WTC11 (cell line): ENCODE measurements at places on chromosomes 7 and 10. TPM values are rescaled to one million over a fixed set of nuclear protein-coding genes. Genes with fewer than 3 reads are reported as not detected.

Gene ASB10
- total RNA-seq, result not detected in 3 replicates

DNA sequence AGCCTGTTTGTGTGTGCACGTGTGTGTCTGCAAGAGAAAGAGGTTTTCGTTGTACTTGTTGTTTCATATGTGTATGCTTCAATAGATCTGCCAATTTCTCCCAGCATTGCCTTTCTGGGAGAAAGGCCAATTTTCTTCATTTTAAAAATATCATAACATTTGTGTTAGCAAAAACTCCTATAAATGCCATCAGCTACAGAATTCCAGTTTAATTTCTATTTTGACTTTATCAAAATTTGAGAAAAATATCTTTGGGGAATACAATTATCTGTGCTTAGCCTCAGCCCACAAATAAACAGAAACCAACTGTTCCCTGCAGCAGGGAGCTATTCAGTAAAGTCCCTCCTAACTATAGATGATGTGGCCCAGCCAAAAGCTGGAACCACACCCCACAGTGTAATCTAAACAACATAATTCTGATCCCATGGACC lies 68.3 kb upstream of the MGMT start:
- DNase-seq, result no peak

DNA sequence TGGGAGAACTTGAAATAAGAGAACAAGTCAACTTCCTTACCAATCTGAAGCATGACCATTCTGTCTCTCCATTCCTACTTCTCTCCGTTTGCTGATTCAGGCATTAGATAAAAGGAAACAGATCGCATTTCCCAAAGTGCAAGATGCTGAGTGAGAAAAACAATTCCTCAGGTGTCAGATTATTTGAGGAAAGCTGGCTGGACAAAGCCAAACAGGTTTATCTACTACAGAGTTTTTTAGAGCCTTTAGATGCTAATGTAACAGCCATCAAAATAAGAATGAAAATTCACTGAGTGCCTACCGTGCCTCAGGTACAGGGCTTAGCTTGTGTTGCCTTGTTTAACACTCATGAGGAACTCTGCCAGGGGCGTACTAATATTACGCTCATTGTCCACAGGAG lies 135.9 kb upstream of the MBL2 start:
- DNase-seq, result no peak

DNA sequence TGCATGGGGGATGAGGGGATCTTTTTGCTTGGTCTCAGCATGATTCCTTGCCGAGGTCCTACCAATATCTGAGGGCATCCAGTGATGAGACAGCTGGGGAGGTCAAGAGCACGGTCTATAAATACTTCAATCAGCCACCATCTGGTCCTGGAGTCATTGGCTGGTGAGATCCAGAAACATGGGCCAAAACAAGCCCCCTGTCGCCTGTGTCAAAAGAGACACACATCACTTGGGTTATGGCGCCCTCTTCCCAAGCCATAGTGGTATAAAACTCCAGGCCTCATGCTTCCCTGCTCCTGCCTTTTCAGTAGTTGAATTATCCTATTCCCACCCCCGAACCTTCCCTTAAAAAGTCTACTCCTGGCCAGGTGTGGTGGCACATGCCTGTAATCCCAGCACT lies 60.9 kb downstream of the SLC35B4 start:
- peak; percentile 47 for DNase-seq

- DNase-seq, result no peak
Measured at GRCh38 chr10:77620731-77621130, 16.9 kb downstream of the KCNMA1 start.

- DNase-seq, result no peak
Measured at GRCh38 chr7:116315293-116315692, 105.0 kb downstream of the TES start.

Gene MMP21
- total RNA-seq, result not detected in 3 replicates

Gene WNT8B
- 0.68 to 1.1 TPM (median 0.85 TPM) in 3 replicates for total RNA-seq

Gene IMPDH1
- total RNA-seq, result 42.8 to 54.2 TPM (median 44.1 TPM) in 3 replicates

GRCh38 chr10:110681023-110681681 lies 37.0 kb downstream of the RBM20 start:
- peak; percentile 65 for DNase-seq

DNA sequence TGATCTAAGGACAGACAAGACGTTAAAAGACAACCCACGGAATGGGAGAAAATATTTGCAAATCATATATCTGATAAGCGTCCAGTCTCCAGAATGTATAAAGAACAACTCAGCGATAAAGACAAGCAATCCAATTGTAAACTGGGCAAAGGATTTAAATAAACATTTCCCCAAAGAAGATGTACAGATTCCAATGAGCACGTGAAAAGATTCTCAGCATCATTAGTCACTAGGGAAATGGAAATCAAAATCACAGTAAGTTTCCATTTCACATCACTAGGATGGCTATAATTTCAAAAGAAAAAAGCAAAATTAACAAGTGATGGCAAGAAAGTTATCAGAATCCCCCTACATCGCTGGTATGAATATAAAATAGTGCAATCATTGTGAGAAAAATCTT lies 316.1 kb downstream of the SFMBT2 start:
- DNase-seq, result no peak

DNA sequence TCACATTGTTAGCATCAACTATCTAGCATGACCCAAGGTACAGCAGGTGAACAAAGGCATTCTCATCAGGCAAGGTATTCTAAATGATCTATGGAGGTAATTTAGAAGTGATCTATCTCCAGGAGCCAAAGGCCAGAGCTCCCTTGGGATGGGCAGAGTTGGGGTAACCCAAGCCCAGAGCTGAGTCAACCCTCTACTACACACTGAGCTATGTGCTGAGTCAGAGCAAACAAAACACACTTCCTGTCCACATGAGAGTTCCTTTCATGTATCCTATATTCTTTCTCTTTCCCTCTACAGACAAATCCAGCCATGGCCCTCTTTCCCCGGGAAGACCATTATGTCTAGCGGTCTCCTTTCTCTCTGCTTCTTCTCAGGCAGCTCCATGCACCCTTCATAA lies 68.2 kb upstream of the AGK start:
- DNase-seq, result no peak

Gene CFAP58
- total RNA-seq, result 0.92 to 1.1 TPM (median 1.0 TPM) in 3 replicates

DNA sequence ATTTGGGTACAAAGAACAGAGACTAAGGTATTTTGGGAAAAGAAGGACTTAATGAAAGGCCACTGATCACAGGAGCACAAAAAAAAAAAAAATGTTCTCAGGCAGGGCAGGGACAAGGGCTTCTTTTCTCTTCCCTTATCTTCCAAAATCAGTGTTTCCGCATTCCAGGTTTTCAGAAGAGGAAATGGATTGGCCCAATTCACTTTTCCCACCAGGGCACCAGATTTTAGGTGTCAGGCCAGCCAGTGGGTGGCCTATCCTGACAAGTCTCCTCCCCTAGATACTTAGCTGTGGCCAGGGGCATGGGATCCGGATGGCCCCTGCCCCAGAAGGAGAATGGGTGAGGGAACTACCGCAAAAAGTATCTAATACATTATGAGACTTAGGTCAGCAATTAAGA lies 88.9 kb upstream of the WAC start:
- no peak for DNase-seq

DNA sequence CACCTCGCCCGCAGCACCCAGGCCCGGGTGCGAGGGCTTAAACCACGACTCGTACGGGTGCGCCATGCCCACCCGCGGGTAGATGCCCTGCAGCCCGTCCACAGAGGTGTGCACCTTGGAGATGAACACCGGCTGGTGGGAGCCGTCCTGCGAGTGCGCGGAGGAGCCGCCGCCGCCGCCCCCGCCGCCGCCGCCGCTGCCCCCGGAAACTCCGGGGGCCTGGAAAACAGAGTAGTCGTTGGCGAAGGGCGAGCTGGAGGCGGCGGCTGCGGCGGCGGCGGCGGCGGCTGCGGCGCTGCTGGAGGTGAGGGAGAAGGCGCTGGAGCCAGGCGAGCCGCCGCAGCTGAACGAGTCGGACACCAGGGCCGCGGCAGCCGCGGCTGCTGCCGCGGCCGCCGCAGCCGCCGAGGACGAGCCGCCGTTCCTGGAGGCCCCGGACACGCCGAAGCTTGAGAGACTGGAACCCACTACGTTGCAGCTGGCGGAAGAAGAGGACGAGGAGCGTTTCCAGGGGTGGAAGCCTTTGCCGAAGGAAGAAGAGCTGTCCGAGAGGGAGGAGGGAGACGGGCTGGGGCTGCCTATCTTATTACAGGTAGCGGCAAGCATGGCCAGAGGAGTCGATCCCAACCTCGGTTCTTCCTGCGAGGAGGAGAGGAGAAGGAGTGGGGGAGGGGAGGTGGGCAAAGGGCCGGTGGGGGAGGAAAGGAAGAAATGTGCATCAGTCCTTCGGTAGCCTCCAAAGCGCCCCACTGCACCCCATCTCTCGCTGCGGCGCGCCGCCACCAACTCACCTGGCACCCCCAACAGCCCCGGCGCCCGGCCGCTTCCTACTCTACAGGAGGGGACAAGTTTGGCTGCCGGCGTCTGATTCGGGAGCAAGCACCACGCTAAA lies 1.3 kb downstream of the SP8 start:
- peak; percentile 50 for DNase-seq

DNA sequence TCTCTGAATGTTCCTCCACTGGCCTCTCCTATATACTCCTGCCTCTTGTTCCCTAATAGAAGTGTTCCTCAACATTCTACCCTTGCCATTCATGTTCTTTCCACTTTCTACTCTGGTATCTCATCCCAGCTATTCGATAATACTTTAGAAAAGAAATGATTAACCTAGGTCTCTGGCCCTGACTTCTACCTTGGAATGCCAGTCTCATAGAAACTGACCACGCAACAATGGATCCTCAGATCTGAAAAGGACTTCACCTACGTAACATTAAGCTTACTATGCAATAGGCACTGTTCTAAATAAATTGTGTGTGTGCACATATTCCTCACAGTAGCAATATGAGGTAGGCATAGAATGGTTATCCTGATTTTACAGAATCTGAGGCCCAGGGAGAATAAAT lies 234.5 kb downstream of the DNAJC1 start:
- DNase-seq, result no peak

- DNase-seq, result peak; percentile 15
Measured at GRCh38 chr7:107966711-107967110, 36.2 kb downstream of the LAMB1 start.

DNA sequence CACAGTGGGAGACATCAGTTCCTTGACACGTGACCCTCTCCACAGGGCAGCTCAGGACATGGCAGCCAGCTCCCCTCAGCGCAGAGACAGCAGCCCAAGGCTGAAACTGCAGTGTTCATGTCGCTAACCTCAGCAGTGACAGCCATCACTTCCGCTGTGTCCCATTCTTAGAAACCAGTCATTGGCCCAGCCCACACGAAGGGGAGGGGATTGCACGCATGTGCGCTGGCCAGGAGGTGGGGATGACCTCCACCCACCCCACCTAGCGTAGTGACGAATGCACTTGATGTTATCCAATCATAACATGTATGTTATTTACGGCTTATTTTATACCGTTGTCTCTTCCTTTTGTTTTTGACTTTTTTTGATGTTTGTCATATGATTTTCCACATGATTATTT lies 36.9 kb upstream of the EGFR start:
- DNase-seq, result no peak

GRCh38 chr10:115094416-115095140 lies 1.4 kb downstream of the ATRNL1 start:
- DNase-seq, result no peak

Gene THNSL1
- 5.1 to 5.5 TPM (median 5.4 TPM) in 3 replicates for total RNA-seq

Gene RPEL1
- 0.09 TPM in 1 of 3 replicates, not detected in the others for total RNA-seq

DNA sequence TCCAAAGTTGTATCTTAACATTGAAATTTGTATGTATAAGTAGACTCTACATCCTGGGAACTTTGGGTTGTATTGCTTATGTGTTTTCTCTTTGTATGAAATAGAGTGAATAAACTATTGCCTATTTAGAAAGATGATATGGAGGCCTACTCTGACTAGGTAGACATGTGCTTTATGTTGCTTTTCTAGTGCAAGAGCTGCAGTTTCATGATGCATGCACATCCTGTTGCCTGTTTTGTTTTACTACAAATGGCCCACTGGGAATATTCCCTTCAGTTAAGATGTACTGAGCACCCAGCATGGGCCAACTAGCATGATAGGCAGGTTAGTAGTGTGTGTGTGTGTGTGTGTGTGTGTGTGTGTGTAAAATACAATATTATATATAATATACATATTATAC lies 282.1 kb upstream of the LRGUK start:
- DNase-seq, result no peak

GRCh38 chr10:79378383-79378646 lies 31.0 kb downstream of the PPIF start:
- no peak for DNase-seq

Gene YAE1
- total RNA-seq, result 20.7 to 23.7 TPM (median 21.9 TPM) in 3 replicates

Gene FAM200A
- total RNA-seq, result 5.9 to 7.2 TPM (median 6.6 TPM) in 3 replicates

DNA sequence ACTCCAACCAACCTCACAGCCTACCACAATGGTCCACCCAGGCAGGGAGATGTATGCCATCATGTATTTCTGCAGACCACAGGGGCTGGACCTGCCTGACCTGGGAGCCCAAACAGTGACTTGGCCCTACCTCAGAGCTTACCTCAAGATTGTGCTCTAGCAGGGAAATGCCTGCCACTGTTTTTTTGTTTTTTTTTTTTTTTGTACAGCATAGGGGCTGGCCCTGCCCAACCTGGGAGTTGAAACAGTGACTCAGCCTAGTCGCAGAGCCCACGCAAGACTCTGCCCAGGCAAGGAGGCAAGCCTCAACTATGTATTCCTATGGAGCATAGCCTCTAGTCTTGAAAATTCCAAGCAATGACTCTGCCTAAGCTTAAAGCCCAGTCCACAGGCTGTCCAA lies 39.3 kb upstream of the CDK6 start:
- DNase-seq, result no peak

DNA sequence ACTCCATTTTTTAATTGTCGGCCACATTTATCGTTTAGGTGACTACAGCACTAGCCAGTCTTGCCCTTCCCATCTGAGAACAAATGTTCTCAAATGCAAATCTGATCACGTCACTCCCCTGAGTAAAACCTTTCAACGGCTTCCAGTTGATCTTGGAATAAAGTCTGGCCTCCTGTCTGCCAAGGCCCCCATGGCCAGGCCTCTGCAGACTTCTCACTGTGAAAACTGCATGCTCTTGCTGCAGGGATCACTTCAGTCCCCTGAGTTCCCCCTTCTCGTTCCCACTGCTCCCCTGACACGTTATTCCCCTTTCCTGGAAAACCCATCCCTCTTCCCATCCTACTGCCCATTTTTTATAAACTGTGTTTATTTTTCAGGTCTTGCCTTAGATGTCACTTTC lies 124.1 kb upstream of the NEBL start:
- no peak for DNase-seq

DNA sequence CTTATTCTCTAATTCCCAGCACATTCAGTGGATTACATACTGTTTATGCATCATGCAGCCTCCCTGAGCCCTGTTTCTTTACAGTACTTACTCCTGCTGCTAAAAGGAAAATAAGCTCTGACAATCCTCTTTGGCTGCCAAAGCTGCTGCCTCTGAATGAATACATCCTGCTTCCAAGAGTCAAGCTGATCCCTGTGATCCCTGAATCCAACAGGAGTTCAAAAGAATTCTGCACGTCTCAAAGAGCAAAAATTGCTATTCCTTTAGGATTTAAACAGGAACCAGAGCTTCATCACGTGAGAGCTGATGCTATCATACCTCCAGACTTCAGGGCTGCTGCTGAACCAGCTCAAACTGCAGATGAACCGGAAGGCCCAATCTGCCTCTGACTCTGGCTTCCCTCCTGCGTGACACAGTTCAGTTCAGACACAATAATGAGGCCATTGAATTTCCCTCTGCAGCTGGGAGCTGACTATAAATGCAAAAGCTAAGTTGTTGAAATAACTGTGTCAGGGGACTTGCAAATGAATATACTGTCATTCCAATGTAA lies 851.0 kb upstream of the PHF14 start:
- DNase-seq, result no peak
